ENCODE measurements at places on chromosomes 3 and 15.

DNA sequence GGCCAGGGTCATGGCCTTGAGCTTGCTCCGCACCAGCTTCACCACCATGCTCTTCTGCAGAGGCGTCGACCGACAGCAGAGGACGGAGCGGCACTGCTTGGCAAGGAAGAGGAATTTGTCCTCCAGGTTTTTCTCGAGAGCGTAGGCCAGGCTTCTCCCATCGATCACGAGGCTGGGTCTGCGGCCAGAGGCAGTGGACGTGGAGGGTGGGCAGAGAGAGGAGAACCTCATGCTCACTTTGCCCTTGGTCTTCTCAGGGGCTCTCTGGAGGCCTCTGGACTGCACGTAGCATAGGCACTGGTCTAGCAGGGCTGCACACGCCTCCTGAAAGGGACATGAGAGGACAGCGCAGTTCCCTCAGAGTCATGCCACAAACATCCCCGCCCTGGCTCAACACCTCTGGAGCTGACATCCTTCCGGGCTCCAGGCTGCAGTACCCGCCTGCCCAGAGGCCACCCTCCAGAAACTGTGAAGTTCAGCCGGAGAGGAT, 168.3 kb downstream of the ATP10A start:
- no peak for DNase-seq

DNA sequence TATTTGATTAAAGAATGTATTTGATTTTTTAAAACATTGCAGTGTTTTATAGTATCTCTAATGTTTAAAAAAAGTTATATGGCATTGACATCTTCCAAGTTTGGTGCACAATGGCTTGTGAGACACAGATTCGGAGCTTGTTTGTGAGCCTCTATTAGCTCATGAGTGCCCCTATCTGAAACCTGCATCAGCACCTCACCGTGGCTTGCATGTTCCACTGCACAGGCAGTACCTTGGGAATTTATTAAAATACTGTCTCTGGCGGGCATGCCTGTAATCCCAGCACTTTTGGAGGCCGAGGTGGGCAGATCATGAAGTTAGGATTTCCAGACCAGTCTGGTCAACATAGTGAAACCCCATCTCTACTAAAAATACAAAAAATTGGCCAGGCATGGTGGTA, 6.8 kb upstream of the RTP2 start:
- DNase-seq, result no peak

DNA sequence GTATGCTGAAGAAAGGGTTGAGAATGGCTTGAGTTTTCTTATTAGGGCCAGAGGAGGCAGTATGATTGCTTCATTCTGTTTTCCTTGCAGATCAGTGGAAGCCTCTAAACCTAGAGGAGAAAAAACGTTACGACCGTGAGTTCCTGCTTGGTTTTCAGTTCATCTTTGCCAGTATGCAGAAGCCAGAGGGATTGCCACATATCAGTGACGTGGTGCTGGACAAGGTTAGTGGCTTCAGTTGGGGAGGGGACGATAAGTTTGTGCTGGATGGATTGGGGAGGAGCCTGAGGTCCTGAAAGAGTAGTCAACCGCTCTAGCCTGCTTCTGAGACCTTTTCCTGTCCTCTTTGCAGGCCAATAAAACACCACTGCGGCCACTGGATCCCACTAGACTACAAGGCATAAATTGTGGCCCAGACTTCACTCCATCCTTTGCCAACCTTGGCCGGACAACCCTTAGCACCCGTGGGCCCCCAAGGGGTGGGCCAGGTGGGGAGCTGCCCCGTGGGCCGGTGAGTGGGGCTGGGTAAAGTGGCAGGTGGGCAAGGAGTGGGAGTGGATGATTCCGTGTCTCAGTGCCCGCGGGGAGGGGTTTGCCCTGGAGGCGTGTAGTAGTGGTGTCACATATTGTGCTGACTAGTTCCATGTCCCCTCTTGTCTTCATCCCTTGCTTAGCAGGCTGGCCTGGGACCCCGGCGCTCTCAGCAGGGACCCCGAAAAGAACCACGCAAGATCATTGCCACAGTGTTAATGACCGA, 8.5 kb downstream of the EIF4G1 start:
- DNase-seq, result no peak

GRCh38 chr3:119636891-119637611, 23.3 kb downstream of the POPDC2 start:
- no peak for DNase-seq

DNA sequence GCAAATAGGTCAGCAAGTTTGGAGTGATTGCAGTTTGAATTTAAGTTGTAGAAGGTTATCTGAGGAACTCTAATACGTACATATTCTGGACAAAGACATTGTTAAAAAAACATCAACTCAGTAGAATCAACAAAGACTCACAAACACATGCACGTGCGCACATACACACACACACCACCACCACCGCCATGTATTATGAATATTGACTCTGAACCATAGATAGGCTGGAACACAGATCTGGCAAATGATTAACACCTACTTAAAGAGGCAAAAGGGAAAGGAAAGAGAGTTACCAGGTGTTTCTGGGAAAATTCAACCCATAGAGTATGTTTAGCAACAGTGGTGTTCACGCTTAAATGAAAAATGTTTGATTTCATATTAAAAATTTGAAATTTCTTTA, 334.2 kb upstream of the ALCAM start:
- no peak for DNase-seq
